ENCODE measurements at places on chromosomes 16 and 17.
A peak's percentile ranks its signal among the peaks of the same experiment; 100 is the strongest.

- DNase-seq, result no peak
Observed at GRCh38 chr17:82923366-82924113, 83.7 kb upstream of the ZNF750 start.

DNA sequence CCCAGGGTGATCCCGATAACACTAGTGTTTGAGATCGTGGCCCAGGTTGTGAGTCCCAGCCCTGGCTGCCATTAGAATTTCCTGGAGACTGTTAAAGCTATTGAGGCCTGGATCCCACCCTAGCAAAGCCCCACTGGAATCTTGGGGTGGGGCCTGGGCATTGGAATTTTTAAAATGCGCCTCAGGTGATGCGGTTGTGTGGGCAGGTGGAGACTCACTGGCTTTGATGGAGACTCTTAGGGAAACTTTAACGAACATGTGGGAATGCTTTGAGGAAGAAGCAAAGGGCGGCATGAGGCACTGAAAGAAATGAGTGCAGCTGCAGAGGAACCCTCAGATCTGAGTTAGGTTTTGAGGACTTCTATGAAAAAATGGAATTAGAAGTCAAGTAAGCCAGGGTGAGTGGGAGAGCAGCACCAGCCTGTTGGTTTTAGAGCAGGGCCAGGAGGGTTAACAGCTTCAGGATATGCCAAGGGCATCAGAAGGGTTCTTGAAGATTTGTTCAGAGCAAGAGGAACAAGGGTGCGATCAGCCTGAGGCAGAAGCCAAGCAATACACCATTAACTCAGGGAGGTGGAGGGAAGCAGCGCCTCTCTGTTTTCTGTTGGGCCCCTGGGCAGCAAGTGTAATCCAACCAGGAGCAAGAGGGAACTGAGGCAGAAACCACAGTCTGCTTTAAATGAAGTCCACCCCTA is 42.5 kb downstream of the KSR1 start:
- DNase-seq, result peak; percentile 39

- peak; percentile 70 for DNase-seq
Observed at GRCh38 chr17:21425736-21426135, 49.6 kb downstream of the KCNJ12 start.

DNA sequence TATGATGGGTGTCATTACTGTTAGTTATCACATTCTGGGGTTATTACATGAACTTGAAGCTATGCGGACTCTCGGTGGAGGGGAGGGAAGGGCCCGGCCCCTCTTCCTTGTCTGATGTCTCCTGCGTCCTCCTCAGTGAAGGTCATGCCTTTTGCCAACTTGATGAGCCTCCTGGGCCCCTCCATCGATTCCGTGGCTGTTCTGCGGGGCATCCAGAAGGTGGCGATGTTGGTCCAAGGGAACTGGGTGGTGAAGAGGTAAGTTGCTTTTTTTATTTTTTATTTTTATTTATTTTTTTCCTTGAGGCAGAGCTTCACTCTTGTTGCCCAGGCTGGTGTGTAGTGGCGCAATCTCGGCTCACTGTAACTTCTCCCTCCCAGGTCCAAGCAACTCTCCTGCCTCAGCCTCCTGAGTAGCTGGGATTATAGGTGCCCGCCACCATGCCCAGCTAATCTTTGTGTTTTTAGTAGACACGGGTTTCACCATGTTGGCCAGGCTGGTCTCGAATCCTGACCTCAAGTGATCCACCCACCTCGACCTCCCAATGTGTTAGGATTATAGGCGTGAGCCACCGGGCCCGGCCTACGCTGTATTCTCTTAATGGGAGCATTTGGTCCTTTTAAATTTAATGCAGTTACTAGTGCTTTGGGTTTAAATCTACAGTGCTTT is 21.6 kb downstream of the POLR3E start:
- peak; percentile 51 for DNase-seq

GRCh38 chr17:52790359-52790955 is 631.9 kb upstream of the CA10 start:
- no peak for DNase-seq

DNA sequence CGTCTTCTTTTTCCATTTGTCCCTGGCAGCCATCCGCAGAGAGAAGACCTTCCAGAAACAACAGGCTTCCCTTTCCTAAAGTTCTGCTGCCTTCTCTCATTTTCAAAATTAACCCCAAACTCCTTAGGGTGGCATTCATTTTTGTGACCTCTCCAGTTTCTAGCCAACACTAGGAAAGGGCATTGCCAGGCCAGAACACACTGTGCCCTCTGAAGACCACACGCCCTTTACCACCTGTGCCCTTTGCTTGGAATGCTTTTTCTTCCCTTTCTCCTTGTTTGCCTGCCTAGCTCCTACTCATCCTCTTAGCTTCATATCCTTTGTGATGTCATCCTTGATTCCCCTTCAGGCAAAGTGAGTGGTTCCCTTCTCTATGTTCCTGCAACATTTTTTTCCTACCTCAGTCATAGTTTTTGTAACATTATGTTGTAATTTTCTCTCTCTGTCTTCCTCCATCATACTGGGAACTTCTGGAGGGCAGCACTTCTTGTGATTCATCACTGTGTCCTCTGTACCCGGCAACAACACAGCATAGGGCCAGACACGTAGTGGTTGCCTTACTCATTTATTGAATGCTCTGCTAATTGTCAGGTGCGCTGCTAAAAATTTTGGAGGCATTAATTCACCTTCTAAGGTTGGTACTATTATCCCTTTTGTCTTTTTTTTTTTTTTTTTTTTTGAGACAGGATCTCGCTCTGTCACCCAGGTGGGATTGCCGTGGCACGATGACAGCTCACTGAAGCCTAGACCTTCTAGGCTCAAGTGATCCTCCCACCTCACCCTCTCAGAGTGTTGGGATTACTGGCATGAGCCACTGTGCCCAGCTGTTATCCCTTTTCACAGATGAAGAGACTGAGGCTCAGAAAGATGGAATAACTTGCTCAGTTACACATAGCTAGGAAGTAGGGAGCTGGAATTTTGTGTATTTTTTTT is 1.0 kb downstream of the KAT8 start:
- DNase-seq, result peak; percentile 76

DNA sequence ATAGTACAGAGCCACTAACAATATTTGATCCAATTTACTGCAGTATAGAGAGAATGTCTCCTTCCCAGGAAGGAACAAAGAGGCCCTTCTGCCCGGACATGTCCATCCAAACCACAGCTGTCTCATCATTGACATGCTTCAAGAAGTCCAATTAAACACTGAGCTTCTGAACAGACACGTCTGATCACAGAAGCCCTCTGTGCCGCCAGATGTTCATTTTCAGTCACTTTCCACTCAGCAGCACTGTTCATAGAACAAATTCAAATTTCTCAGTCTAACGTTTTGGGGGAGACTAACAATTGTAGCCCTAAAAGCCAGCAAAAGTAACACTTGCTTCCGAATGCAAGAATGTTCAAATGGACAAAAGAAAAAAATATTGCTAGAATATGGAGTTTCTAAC is 15.3 kb downstream of the ZC3H7A start:
- peak; percentile 75 for DNase-seq

DNA sequence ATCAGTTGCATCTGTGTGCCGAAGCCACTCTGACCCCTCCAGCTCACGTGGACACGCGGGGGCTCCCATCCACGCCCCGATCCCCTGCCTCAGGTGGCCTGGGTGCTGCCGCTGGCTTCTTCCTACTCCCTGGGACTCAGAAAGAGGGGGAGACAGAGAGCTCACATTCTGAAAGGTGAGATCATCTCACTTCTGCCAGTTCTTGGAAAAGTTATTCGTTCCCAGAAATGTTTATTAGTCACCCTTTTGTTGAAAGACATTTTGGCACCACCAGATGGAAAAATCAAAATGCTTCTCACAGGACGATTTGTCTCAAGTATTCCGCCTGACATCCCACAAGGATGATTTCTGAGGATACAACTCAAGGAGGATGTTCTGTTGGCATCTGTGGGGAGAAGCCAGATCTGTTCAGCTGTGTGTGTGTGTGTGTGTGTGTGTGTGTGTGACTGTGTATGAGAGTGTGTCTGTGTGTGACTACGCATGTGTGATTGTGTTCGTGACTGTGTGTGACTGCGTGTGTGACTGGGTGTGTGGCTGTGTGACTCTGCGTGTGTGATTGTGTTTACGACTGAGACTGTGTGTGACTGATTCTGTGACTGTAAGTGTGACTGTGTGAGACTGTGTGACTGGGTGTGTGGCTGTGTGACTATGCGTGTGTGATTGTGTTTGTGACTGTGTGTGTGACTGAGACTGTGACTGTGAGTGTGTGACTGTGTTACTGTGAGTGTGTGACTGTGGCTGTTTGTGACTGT is 207.3 kb downstream of the NTN1 start:
- peak; percentile 46 for DNase-seq

DNA sequence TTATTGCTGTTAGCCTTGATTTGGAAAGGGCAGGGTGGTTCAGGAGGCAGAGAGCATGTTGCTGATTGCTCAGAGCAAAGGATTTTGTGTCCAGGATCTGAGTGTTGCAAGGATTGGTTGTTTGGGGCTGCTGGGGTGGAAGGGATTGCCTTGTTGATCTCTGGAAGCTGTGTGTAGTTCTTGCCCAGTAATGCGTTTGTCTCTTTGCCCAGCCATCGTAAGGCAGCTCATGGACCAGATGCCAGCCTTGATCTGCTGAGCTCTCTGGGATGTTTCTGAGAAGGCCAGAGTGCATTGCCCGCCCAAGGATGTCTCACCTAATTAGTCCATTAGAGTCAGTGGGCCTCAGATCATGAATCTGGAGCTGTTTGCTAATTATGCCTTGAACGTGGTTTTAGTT is 33.6 kb downstream of the NKD1 start:
- no peak for DNase-seq

DNA sequence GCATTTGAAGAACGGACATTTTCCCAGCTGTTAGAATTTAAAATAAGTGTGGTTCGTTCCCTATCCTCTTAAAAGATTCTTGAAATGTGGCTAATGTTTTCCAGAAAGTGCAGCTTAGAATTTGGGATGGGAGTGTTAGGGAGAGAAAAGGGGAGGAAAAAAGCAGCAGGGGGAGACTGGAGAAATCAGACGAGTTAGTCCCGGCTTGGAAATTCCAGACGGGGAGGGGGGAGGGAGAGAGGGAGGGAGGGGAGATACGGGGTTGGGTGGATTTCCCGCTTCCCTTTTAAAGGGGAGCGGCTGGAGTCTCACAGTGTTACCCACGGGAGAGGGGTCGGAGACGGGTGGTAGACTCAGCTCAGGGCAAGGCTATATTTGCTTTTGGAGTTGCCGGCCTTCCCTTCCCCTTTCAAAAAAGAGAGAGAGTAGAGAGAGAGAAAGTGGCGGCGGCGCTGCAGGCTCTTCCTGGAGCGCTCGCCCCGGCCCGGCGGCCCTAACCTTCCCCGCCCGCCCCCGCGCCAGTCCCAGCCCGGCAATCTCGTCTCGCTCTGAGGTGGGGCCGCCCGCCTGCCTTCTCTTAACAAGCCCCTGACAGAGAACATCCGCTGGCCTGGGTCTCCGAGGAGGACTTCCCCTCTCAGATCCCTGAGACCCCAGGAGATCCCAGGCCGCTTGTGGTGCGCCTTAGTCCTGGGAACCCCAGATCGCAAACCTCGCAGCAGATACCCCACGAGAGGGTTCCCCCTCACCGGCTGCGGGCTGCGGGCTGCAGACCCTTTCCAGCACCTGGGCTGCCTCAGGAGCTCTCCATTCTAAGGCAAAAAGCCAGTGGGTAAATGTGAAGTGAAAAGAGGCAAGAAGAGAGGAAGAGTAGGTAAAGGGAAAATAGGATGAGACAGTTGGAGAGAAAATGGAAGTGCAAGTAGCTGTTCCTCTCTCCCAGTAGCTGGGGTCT is 6.6 kb downstream of the IGF2BP1 start:
- DNase-seq, result no peak

DNA sequence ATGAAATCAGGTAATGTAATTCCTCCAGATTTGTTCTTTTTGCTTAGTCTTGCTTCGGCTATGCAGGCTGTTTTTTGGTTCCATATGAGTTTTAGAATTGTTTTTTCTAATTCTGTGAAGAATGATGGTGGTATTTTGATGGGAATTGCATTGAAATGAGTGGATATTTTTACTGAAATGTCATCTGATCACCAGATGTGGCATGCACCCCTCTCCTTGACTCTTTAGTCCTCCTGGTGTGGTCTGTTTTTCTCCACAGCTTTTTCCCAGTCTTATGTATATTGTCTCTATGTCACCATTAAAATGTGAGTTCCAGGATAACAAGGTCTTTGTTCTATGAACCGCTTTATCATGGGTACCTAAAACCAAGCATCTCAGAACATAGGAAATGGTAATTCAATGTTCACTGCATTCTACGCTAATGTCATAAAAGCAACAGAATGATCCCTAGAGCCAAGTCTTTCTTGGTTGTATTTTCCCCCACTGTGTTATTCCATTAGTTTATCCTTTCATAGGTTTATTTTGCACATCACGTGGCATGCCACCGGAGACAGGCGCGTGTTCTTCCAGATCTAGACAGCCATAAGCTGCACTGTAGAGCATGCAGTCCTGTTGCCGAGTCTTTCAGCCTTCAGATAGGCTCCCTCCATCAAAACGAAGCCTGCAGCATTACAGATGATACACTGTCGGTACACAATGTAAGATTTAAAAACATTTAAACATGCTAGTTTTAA is 172.5 kb downstream of the RPTOR start:
- no peak for DNase-seq

- DNase-seq, result no peak
Observed at GRCh38 chr17:33989361-33990148, 265.5 kb upstream of the CCL2 start.

DNA sequence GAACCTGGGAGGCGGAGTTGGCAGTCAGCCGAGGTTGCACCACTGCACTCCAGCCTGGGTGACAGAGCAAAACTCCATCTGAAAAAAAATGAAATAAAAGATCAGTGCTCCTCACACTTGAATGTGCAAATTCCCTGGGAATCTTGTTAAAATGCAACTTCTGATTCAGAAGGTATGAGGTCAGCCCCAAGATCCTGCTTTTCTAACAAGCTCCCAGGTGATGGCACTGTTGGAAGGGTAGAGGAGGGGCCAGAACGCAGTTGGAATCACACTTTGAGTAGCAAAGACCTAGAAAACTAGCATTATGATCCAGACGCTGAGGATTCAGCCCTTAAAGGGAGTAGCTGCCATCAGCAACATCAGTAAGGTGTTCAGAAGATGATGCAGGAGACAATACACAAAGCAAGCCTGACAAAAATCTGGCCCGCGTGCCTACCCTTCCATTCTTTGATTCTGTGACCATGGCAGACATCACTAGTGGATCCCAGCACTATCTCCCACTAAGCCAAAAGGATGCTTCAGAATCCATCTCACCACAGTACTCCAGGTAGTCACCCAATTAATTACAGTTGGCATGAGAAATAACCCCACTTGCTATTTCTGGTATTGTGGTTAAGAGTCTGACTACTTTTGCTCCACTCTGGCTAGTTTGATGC is 33.1 kb upstream of the MEIOC start:
- DNase-seq, result peak; percentile 76

DNA sequence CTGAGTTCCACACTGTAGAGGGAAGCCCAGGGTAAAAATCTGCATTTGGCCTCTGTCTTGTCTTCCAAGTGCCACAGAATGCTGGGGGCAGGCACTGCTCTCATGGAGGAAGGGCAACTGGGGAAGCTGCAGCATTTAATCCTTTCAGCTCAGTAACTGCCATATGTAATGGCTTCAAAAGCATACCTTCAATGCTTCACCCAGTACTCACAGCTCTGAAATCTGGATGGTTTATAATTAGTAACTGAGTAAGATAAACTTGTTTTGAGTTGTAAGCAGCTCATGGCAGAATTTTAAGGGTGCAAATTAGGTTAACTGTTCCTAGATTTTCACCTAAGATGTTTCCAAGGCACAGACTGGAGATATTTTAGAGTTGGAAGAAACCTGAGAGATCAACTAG is 24.5 kb downstream of the PMP22 start:
- no peak for DNase-seq
